ENCODE measurements at places on chromosomes 7 and 10.

GRCh38 chr7:41869091-41869490 lies 166.2 kb upstream of the INHBA start:
- no peak for DNase-seq

DNA sequence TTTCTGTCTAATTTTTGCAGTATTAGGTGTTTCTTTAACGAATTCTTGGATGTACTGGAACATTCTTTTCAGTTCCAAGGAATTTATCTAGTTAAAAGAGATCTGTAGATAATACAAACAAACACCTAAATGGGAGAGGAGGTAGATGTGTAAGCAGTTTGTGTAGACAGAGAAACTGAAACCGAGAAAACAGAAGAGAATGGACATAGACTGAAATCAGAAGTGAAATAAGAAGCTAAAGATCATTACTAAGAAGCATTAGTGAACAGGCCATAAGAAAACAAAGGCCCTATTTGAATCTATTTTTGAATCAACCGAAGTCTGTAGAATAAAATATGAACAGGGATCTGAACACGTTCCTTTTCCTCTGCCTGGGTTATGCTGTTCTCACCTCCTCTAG lies 26.5 kb upstream of the TMEM229A start:
- DNase-seq: no peak

GRCh38 chr10:106925191-106925590 lies 239.3 kb downstream of the SORCS1 start:
- no peak for DNase-seq

- no peak for DNase-seq
Measured at GRCh38 chr10:59894114-59894513, 12.2 kb downstream of the CCDC6 start.

- no peak for DNase-seq
Measured at GRCh38 chr7:123485721-123486120, 48.7 kb downstream of the IQUB start.

DNA sequence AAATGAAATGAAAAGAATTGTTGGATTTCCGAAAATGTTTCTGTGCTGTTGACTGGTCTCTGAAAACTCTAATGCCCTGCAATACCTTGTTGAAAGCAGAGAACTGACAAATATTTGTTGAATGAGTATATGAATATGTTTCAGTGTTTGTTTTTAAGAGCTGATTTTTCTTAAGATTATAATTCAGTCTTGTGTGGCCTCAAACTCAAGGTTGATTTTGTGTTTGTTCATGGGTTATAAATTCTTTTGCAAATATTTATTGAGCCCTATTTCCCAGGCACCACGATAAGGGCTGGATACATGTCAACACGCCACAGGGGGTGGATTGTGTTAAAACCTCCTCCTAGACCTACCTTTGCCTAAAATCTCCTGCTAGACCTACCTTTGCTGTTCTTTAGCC lies 203.9 kb upstream of the PLPP4 start:
- no peak for DNase-seq

Data from stimulated activated CD4-positive, alpha-beta T cell treated with anti-CD3 and anti-CD28 coated beads, Interleukin-1b, Interleukin-23, amount 100 ng/mL, for 1 hour (primary cell).